ENCODE measurements at places on chromosomes 3 and 15. TPM values are rescaled to one million over a fixed set of nuclear protein-coding genes. Genes with fewer than 3 reads are reported as not detected.

The PRSS50 gene
- not detected for total RNA-seq

The CIP2A gene
- 20.5 TPM for total RNA-seq

The CRABP1 gene
- total RNA-seq, result not detected

The CALML4 gene
- total RNA-seq, result 2.7 TPM

The CCR4 gene
- not detected for total RNA-seq

The PXK gene
- total RNA-seq, result 40.3 TPM

The TTLL13 gene
- total RNA-seq, result not detected

The LRRC49 gene
- 9.8 TPM for total RNA-seq

The ATP2C1 gene
- total RNA-seq, result 41.4 TPM

The HDGFL3 gene
- 50.6 TPM for total RNA-seq

The TM4SF4 gene
- total RNA-seq, result not detected

The KLHL6 gene
- not detected for total RNA-seq

The PAQR5 gene
- total RNA-seq, result 1.2 TPM

The ZNF592 gene
- total RNA-seq, result 5.5 TPM

The SLC25A36 gene
- 34.3 TPM for total RNA-seq

The HTR3D gene
- not detected for total RNA-seq

The CCDC54 gene
- not detected for total RNA-seq

The ARRDC4 gene
- total RNA-seq, result 6.5 TPM

The AP3B2 gene
- total RNA-seq, result 0.15 TPM

The AADACL2 gene
- total RNA-seq, result not detected

The PCOLCE2 gene
- 1.5 TPM for total RNA-seq

The CCDC9B gene
- 4.2 TPM for total RNA-seq

The GXYLT2 gene
- total RNA-seq, result 15.0 TPM

The UROC1 gene
- not detected for total RNA-seq

Measured in bronchus fibroblast of lung (primary cell).